Activated naive CD8-positive, alpha-beta T cell treated with anti-CD3 and anti-CD28 coated beads for 36 hours (primary cell): ENCODE measurements at places on chromosomes 1 and 21. TPM values are rescaled to one million over a fixed set of nuclear protein-coding genes. Genes with fewer than 3 reads are reported as not detected.

DNA sequence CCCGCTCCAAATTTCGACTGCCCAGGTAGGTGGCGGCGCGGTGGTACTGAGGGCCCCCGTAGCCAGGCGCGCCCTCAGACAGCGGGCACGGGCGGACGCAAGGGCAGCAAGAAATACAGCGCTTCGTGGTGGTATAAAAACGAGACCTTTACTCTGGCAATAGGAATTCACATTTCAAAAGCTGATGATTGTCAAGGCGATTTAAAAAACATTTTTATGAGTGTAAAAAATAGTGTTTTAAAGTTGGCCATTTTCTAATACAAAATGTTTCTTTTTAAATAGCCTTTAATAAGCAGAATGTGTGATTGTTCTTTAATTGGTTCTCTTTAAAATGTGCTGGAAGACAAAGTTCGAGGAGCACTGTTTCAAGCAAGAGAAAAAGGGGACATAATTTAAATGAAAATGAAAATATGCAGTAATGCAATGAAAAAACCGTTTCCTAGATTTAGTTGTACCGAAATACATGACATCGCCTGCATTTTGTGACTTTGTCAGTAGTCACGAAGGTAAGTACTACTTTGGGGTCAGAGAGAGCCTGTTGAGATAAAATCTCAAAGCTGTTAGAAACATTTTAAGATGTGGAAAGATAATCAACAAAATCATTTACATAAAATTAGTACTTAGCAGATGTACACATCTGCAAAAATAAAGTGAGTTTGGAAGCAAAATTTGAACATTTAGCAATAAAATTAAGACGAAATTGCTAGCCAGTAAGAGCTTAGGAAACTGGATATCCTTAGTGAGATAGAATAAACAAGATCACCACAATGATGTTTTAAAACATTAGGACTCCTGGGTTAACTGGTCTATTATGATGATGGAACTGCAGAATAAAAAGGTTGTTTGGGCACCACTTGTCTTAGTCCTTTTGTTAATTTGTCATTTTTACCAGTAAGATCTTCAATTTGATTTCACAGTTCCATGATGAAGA lies 1.1 kb upstream of the PSMG1 start:
- no peak for DNase-seq

KRTAP10-7 gene
- total RNA-seq: not detected

- DNase-seq: no peak
These were observed 19.1 kb upstream of the ATF3 start for GRCh38 chr1:212589446-212589845.

- no peak for DNase-seq
These were observed 2.8 kb downstream of the PSMA5 start for GRCh38 chr1:109423498-109423897.

DNA sequence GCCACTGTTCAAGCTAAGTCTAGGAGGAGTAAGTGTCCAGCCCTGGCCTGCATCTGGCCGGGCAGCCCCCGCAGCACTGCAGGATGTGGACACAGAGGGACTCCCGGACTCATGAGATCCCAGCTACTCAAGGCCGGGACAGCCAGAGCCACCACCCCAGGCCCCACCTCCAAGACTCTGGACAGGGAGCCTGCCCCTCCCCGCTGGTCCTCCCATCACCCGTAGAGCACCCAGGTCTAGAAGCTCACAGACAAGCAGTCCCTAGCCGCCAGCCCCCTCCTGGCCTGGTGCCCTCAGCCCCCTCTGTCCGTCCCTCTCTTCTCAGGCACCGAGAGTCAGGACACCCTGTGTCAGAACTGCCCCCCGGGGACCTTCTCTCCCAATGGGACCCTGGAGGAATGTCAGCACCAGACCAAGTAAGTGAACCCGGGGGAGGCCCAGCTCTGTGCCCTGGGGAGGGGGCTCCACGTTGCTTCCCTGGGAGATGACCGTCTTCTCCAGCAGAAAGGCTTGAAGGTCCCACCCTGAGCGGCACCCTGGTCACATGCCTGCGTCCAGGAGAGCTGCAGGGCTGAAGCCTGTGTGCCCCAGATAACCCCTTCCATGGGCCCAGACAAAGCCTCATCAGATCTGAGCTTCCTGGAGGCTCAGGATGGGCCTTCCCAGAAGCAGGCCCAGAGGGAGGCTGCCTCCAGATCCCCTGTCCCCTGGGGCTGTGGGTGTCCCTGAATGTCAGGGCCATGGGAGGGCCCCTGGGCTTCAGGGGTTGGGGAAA lies 4.3 kb downstream of the TNFRSF14 start:
- no peak for DNase-seq

- no peak for DNase-seq
These were observed 69.2 kb downstream of the LMX1A start for GRCh38 chr1:165287329-165287728.

- DNase-seq: no peak
These were observed 8.5 kb downstream of the CD2 start for GRCh38 chr1:116762781-116763115.
